ENCODE measurements at places on chromosomes 11 and 22.

DNA sequence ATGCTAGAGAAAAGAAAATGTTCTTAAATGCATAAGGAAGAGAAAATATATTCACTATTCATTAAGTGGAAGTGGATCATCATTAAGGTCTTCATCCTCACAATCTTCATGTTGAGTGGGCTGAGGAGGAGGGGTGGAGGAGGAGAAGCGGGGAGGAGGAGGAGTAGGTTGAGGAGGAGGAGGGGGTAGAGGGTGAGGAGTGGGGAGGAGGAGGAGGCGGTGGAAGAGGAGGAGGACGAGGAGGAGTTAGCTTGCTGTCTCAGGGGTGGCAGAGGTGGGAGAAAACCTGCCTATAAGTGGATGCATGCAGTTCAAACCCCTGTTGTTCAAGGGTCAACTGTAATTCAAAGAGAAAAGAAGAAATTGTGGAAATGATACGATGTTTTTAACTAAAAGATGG, 71.6 kb downstream of the MYEOV start:
- no peak for DNase-seq

GRCh38 chr11:36195496-36196354, 93.5 kb downstream of the COMMD9 start:
- peak; percentile 41 for DNase-seq

DNA sequence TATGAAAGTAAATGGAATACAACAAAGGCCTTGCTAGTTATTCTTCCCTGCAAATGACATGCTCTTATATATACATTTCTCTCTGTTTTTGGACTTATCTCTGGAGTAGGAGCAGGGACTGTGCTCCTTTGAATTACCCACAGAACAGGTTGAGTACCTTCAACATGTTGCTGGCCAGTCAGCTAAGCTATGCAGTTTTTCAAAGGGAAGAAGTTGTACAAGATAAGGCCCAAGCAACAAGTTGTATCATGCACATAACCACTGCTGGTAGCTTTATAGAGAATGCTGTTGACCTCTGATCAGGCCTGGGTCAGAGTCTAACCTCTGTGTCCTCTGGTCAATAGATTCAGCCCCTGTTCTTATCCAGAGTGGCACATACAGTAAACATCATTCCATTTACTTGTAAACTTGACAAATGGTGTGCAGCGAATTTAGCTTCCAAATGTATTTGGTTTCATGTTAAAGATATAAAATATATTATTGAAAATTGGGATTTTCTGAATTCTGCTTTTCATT, 99.6 kb downstream of the C11orf87 start:
- DNase-seq, result no peak

- no peak for DNase-seq
Observed at GRCh38 chr11:120121336-120121735, 16.6 kb downstream of the TRIM29 start.

GRCh38 chr11:73729594-73730206, 31.2 kb downstream of the RAB6A start:
- DNase-seq, result no peak

- DNase-seq, result peak; percentile 82
Observed at GRCh38 chr22:38034278-38034882, 22.8 kb upstream of the PICK1 start.

DNA sequence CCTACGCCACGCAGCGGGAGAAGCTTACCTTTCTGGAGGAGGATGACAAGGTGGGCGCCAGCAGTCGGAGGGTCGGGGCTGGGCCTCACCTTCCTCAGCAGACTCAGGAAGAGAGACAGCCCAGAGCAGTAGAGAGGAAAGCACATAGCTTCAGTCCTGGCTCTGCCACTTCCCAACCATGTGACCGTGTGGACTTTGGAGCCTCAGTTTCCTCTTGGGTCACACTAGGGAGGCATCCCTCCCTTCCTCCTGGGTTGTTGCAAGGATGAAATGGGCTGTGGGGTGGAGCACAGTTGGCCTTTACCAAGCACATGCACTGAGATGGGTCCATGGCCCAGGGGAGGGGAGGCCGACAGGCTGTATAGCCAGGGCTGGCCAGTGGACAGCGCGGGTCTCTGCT, 12.9 kb downstream of the DPP3 start:
- no peak for DNase-seq

GRCh38 chr11:131602431-131602830, 232.0 kb downstream of the NTM start:
- DNase-seq, result no peak

DNA sequence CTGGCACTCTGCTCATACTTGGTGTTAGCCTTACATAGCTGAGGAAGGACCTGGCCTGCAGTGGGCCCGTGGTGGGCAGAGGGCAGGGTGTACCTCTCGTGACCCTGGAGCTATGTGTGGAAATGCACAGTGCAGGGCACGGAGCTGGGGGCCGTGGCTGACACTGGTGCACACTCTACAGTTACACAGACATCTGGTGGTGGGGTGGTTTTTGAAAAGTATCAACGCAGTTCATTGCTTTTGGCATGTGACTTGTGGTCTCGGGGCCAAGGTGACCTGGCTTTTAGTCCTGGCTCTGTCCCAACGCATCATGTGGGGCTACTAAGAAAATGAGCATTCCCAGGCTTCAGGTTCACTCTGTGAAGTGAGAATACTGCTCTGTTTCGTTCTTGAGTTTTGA, 553.6 kb downstream of the NTM start:
- DNase-seq, result peak; percentile 43

- DNase-seq, result no peak
Observed at GRCh38 chr11:93963072-93963471, 58.1 kb upstream of the HEPHL1 start.

Data from femur (tissue), 1 donor.